ENCODE measurements at places on chromosomes 7 and 10. TPM values are rescaled to one million over a fixed set of nuclear protein-coding genes. Genes with fewer than 3 reads are reported as not detected.

Gene SPRN
- not detected for total RNA-seq

GRCh38 chr7:35729061-35729783 lies 34.3 kb upstream of the HERPUD2 start:
- peak; percentile 46 for DNase-seq
- H3K4me1 ChIP-seq = peaks cover 59% of the 10 kb centered on the region
- peak overlapping the region; percentile 17 for H3K27ac ChIP-seq

DNA sequence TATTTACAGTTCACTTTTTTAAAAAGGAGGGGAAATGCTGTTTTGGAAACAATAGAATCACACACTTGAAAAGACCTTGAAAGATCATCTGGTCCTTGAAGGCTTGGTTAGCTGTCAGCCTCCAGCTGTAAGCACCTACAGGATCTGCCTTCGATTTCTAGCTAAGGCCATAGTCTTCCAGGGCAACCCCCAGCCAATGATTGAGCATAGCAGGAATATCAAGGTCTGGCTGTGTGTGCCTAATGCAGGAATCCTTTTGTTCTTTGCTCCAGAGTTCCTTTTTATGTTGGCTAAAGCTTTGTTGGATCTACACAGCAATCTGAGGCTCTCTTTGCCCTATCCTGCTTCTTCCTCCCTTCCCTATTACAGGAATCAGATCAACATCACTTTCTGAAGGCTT lies 5.2 kb upstream of the YAE1 start:
- H3K4me3 ChIP-seq = no peak overlapping the region
- no peaks in the 10 kb centered on the region for H3K27me3 ChIP-seq
- no peaks in the 10 kb centered on the region for H3K36me3 ChIP-seq
- no peak overlapping the region for H3K27ac ChIP-seq
- no peak for DNase-seq

DNA sequence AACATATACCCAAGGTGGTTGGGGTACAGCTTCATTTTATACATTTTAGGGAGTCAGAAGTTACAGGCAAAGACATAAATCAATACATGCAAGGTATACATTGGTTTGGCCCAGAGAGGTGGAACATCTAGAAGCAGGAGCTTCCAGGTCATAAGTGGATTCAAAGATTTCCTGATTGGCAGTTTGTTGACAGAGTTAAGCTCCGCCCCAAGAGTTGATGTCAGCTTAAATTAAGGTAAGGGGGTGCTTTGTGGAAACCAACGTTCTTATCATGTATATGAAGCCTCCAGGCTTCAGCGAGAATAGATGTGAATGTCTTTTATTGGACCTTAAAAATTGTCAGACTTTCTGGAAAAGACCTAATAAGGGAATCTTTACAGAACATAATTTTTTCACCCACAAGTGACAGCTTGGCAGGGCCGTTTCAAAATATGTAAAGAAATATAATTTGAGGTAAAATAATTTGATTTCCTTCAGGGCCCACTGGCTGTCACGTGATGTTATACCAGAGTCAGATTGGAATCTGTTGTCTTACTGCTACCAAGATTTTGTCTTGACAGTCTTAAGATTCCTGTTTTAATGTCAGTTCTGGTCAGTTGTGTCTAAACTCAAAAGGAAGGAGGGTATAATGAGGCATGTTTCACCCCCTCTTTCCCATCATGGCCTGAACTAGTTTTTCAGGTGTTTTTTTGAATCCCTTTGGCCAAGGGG lies 6.3 kb upstream of the PANK1 start:
- H3K4me3 ChIP-seq = no peak overlapping the region
- no peaks in the 10 kb centered on the region for H3K4me1 ChIP-seq
- DNase-seq = no peak

DNA sequence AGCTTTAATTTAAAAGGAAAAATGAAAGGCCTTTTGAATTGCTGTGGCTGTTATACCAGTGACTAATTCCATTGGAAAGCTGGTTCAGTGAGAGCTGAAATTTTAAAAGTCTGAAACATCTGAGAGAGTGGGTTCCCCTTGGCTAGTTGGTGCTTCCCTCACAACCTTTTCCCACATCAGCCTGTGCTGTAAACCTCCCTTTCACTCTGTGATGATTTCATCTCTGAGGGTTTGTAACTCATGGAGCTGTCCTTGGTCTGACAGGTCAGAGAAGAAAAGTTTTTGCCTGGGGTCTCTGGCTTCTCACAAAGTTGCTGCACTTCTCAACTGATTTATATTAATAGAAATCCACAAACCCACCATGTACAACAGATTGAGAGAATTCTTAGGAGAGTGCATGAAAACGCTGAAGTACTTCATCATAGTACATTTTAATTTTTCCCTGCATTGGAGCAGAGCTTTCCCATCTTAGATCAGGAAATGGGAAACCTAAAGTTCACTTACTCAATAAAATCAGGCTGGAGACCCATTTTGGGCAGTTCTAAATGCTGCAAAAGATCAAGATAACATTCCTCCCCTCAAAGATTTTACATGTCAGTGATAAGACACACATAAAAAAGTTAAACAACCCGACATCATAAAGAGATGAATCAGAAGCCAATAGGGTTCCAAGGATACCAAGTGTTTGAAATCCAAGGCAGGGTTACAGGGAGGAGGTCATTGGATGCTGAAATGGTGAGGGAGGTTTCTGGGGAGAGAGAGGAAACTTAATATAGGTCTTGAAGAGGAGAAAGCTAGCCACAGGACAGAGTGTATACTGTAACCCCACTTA lies 157.0 kb upstream of the MKLN1 start:
- no peaks in the 10 kb centered on the region for H3K4me1 ChIP-seq
- H3K27me3 ChIP-seq = no peaks in the 10 kb centered on the region
- no peak for DNase-seq
- no peaks in the 10 kb centered on the region for H3K36me3 ChIP-seq
- no peak overlapping the region for H3K4me3 ChIP-seq
- no peak overlapping the region for H3K27ac ChIP-seq

DNA sequence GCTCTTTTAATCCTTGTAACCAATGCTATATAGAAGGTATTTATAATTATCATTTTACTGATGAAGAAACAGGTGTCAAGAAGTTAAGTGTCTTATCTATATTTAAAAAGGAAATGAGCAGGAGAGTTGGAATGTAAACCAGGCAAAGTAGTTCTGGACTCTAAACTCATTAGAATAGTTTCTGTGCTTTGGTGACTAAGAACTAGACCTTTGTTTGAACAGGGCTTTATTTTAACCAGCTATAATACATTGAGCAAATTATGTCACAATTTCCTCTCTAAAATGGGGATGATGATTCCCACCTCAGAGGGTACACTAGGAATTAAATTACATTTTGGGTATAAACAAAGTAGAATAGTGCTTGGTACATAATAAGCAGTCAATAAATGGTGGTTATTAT lies 236.0 kb downstream of the MAGI2 start:
- no peaks in the 10 kb centered on the region for H3K27me3 ChIP-seq
- H3K4me3 ChIP-seq = no peak overlapping the region
- DNase-seq = no peak
- no peaks in the 10 kb centered on the region for H3K36me3 ChIP-seq

DNA sequence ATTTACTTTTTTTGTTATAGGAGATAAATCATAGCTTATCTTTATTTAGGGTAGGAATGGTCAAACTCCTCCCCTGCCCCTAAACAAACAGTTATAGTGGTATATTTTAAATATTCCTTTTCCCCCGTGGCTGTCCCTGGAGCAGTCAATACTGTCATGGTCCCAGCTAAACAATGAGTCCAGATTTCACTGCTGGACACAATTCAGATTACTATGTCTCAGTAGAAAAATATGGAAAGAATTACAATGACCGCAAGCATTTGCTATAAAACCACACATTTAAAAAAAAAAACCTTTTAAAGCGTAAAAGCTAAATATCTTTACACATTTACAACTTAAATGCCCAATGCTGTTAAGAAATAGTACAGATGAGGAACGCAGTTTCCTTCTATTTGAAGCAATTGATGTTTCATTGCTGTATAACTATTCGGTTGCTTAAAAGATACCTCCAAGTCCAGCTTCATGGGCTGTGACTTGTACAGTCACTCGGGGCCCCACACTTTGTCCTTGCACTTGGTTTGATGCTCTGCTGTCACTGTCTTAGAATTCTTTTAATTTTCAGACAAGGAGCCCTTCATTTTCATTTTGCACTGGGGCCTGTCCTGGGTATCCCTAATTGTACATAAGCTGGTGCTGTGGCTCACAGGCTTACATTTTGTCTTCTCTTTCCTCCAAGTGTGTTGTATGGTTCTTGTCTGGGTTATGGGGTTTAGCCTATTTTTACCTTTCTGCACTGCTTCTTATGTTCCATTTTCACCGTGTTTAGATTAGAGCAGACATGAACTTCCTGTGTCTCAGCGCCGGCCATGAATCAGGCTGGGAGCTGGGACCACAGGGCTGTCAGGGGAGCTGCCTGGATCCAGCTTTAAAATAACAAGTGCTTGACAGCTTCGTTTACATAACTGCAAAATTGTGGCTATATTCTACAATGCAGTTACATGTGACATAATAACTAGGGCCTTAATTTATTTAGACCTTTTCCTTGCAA lies 530.2 kb upstream of the FZD8 start:
- no peak for DNase-seq
- H3K4me1 ChIP-seq = no peaks in the 10 kb centered on the region
- no peak overlapping the region for H3K4me3 ChIP-seq
- no peak overlapping the region for H3K27ac ChIP-seq

Gene HIBADH
- 19.8 TPM for total RNA-seq

GRCh38 chr10:128254476-128254875 lies 128.3 kb upstream of the MKI67 start:
- H3K27me3 ChIP-seq = no peaks in the 10 kb centered on the region
- H3K36me3 ChIP-seq = no peaks in the 10 kb centered on the region
- H3K4me3 ChIP-seq = no peak overlapping the region
- H3K27ac ChIP-seq = no peak overlapping the region

Gene TMEM229A
- total RNA-seq = not detected

Gene SLC13A1
- total RNA-seq = not detected

DNA sequence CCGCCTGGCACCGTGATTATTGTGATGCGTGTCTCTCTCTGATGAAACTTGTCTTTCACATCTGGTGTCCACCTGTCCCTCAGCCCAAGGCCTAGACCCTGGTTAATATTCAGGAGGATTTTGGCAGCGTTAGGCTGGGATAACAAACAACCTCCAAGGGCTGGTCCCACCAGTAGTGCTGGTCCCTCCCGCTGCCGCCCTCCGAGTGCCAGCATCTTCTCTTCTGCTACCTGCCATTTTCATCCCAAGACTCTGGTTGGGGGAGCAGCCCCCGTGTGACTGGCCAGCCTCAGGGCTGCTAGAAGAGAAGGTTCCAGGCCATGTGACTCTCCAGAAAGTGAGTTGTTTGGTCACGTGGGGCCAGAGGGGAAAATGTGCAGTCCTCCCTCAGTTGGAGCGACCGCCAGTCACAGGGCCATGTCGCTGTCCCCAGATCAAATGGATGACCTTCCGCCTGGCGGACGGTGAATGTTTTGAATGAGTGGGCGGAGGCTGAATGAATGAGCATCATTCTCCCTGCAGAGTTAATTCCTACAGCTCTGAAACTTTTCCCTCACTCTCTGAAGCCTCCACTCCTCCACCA lies 479.9 kb upstream of the FOXK1 start:
- H3K36me3 ChIP-seq = no peaks in the 10 kb centered on the region
- H3K27me3 ChIP-seq = no peaks in the 10 kb centered on the region
- no peak overlapping the region for H3K27ac ChIP-seq
- H3K4me1 ChIP-seq = no peaks in the 10 kb centered on the region

- no peaks in the 10 kb centered on the region for H3K4me1 ChIP-seq
- no peaks in the 10 kb centered on the region for H3K27me3 ChIP-seq
- no peak overlapping the region for H3K27ac ChIP-seq
- no peaks in the 10 kb centered on the region for H3K36me3 ChIP-seq
- no peak for DNase-seq
- no peak overlapping the region for H3K4me3 ChIP-seq
Measured at GRCh38 chr10:43682956-43683355, 34.3 kb upstream of the ZNF32 start.

- H3K27me3 ChIP-seq = no peaks in the 10 kb centered on the region
- DNase-seq = no peak
- no peak overlapping the region for H3K4me3 ChIP-seq
Measured at GRCh38 chr7:130963339-130963738, 229.3 kb upstream of the KLF14 start.

GRCh38 chr10:43197834-43198681 lies 59.8 kb downstream of the CSGALNACT2 start:
- peaks cover 6% of the 10 kb centered on the region for H3K4me1 ChIP-seq
- no peak overlapping the region for H3K27ac ChIP-seq
- H3K36me3 ChIP-seq = no peaks in the 10 kb centered on the region
- H3K4me3 ChIP-seq = no peak overlapping the region
- no peaks in the 10 kb centered on the region for H3K27me3 ChIP-seq

DNA sequence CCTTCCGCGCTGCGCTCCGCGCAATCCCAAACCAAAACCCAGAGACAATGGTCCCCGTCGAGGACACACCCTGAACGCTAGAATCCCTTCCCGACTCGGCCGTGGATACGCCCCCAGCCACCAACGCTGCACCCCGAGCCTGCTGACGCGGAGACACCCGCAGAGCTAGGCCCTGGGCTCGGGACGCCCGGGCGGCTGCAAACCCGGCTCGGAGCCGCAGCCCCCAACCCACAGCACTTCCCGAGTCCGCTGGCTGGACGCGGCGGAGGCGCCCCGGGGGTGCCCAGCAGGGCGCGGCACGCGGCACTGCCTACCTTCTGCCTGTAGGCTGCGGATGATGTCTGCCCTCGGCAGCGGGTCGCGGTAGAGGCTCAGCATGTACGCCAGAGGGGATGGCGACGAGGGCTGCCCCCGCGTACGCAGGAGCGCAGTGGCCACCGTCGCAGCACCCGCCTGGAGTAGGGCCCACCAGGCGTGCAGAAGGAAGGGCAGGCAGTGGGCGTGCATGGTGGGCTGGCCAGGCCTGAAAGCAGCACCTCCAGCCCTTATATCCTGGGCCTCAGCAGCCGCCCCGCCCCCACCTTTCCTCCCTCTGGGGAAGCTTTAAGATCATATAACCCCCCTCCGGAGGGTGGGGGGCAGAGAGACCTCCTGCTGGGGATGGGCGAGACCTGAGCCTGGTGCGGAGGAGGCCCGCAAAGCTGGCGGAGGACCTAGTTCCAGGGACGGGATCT lies at the start of gene NODAL:
Gene NODAL, minus strand, starts transcription at position 521 of the 734 bp plus-strand sequence. Its CDS starts 14 bp downstream, at position 507.
- H3K27me3 ChIP-seq = peaks cover 26% of the 10 kb centered on the region
- H3K36me3 ChIP-seq = no peaks in the 10 kb centered on the region
- no peak for DNase-seq
- H3K27ac ChIP-seq = no peak within 1 kb of the TSS
- H3K4me3 ChIP-seq = peak within 1 kb of the TSS; percentile 34

DNA sequence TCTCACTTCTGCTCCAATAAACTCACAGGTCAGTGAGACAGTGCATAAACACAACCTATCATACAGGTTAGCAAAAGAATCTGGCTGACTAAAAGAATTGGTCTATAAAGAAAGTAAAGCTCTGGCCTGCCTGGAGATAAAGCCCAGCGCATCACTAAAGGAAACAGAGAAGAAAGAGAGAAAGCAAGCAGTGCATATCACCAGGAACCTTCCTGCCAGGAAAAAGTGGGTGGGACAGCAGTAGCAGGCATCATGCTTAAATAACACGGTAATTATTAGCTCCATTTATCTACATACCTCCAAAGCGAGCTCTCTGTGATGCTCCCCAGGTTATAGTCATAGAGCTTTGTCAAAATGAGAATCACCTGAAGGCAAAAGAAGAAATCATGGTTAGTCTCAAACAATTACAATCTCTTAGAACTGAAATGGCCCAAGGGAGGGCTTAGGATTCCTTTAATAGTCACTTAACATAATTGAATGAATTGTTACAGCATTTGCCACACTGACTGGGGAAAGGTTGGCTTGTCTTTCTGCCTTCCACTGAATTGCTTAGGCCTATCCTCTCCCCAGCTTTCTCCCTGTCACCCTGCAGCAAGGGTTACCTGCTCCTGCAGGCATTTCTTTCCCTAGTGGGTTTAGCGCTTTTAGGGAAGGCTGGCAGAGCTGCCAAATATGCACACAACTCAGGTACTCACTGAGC lies 208.1 kb downstream of the SORCS1 start:
- H3K4me1 ChIP-seq = no peaks in the 10 kb centered on the region
- DNase-seq = no peak
- H3K4me3 ChIP-seq = no peak overlapping the region

Gene NUTM2E
- 0.20 TPM for total RNA-seq

Gene CFTR
- total RNA-seq = not detected

Gene H2AZ2
- 243 TPM for total RNA-seq

Data from CD8-positive, alpha-beta memory T cell (primary cell).